Naive thymus-derived CD4-positive, alpha-beta T cell (primary cell): ENCODE measurements at places on chromosomes 7 and 10.

DNA sequence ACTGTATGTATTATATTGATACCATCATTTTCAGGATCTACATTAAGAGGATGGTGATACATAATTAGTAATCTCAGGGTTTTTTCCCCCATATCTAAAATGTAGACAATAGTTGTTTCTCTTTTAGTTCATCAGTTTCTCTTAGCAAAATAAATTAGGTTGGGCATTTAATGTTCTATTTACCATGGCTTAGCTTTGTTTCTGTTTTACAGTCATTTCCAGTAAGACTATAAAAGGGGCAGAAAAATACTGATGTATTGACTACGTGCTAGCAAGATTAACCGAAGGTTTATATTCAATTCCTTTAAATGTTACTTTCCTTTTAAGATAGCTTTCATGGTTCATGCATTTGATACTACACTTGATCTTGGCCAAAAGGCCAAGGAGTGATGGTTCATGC lies 26.2 kb downstream of the SUV39H2 start:
- no peak for DNase-seq

DNA sequence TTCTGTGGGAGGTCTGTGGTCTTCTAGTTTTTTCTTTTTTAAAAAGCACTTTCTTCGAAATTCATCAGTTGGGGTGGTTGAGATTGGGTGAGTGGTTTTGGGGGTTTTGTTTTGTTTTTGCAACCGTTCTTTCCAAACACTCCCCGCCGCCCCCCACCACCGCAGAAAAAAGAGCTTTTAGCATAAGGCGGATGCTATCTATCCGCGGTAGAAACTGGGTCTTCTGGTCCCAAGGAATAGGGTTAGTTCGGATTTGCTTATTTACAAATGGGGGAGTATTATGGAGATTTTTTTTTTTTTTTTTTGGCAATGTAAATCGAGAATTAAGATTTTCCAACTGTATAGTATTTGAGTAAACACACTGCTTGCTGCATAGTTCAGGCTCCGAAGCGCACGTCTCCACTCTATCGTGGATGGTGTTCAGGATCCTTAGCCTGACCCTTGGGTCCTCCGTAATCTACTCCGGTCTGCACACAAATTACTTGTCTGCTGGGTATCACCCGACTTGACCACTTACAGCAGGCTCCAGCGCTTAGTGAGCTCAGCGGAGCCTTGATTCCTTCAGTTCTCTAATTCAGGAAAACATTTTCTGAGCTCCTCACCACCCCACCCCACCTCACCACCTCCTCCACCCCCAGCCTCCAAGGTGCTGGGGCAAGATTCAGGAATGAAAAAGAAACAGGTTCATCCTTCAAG lies 757 bp upstream of the NRCAM start:
- DNase-seq = no peak

- DNase-seq = no peak
Observed at GRCh38 chr7:32947420-32947983, 9.7 kb upstream of the FKBP9 start.

DNA sequence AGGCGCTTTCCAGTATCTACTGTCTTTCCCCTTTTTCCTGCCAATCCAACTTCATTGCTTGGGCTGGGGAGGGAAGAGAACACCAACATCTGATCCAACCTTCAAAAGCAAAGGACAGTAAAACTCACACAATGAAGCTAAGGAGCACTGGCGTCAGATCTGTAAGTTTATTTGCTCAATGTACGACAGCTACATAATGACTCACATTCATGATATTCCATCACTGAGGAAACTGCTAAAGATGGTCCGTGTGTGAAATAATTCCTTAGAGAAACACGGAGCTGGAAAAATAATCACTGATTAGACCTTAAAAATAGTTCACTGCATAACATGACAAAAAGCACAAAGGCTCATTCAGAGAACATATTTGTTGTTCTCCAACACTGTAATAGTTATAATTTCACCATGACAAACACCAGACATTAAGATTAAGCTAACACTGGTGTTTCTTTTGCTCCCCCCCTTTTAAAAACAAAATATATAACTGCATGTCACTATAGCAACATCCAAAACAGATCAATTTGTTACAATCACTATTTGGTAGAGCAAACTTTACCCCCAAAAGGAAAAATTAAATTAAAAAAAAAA lies 24.3 kb downstream of the HSPB1 start:
- no peak for DNase-seq

- no peak for DNase-seq
Observed at GRCh38 chr10:69451784-69452251, 553 bp downstream of the TSPAN15 start.

GRCh38 chr7:151900986-151901621 lies 24.2 kb upstream of the PRKAG2 start:
- no peak for DNase-seq

DNA sequence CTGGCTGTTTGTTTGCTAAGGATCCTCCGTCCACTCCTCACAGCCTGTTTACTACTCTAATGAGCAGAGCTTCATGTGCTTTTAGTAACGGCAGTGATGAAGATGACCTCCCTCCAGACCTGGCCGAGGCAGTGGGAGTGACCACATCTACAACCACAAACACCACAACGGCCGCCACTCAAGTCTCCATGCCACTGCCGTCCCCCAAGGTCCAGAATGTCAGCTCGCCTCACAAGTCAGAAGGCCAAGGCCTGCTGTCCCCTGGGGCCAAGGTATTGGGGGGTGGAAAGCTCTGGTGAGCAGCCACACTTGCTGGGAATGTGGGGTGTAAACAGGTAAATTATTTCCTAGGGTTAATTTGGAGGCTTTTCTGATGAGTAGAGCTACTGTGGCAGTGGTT lies 926.4 kb downstream of the IPMK start:
- no peak for DNase-seq

DNA sequence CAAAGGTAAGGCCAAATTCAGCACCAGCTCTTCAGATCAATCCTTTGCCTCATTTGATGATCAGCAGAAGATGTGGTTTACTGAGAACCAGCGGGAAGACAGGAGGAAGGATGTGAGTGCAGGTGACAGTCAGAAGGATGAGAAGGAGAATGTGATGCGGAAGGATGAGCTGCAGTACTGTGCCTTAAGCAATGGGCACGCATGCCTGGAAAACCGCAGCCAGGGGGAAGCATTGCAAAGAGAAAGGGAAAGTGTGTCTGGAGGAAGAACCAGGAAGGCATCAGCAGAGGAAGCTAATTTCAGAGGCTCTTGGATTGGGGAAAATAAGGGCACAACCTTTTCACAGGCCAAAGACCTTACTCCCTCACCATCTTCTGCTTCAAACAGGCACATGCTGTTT lies 25.7 kb downstream of the C10orf71 start:
- no peak for DNase-seq

GRCh38 chr7:81692146-81692905 lies 77.5 kb downstream of the HGF start:
- no peak for DNase-seq

DNA sequence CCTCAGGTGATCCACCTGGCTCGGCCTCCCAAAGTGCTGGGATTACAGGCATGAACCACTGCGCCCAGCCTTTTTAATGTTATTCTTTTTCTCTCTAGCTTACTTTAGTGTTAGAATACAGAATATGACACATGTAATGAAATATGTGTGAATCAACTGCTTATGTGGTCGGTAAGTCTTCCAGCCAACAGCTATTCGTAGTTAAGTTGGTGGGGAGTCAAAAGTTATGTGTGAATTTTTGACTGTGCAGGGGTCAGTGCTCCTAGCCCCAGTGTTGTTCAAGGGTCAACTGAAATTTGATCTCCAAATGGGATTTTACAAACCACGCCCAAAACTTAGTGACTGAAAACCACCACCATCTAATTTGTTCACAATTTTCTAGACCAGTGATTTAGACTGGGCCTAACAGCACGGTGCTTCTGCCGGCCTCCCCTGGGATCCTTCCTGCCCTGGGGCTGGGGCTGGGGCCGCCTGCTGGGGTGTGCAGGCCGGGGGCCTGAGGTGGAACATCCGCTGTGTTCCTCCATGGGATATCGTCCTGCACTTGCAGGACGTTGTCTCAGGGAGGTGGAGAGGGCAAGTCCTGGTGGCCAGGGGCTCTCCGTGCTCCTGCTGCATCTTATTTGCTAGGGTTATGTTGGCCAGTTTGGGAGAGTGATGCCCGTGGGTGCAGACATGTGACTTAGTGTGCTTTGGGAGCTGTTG lies 24.5 kb upstream of the GRB10 start:
- no peak for DNase-seq

DNA sequence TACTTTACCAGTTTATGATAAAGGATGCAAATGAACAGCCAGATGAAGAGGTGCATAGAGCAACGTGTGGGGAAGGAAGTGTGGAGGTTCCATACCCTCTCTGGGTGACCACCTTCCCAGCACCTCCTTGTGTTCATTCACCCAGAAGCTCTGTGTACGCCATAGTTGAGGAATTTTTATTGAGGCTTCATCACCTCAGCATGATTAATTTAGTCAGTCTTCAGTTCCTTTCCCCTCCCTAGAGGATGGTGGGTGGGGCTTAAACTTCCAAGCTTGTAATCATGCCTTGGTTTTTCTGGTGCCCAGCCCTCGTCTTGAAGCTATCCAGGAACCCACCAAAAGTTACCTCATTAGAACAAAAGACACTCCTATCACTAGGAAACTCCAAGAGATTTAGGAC lies 162.7 kb downstream of the PLCE1 start:
- no peak for DNase-seq

- peak; percentile 87 for DNase-seq
Observed at GRCh38 chr7:158812684-158813083, 16.6 kb downstream of the ESYT2 start.

- DNase-seq = no peak
Observed at GRCh38 chr10:91610444-91610843, 22.4 kb downstream of the PPP1R3C start.

GRCh38 chr10:17238445-17239291 lies 10.6 kb downstream of the VIM start:
- DNase-seq = no peak

GRCh38 chr7:82345886-82346285 lies 97.7 kb downstream of the CACNA2D1 start:
- DNase-seq = no peak

DNA sequence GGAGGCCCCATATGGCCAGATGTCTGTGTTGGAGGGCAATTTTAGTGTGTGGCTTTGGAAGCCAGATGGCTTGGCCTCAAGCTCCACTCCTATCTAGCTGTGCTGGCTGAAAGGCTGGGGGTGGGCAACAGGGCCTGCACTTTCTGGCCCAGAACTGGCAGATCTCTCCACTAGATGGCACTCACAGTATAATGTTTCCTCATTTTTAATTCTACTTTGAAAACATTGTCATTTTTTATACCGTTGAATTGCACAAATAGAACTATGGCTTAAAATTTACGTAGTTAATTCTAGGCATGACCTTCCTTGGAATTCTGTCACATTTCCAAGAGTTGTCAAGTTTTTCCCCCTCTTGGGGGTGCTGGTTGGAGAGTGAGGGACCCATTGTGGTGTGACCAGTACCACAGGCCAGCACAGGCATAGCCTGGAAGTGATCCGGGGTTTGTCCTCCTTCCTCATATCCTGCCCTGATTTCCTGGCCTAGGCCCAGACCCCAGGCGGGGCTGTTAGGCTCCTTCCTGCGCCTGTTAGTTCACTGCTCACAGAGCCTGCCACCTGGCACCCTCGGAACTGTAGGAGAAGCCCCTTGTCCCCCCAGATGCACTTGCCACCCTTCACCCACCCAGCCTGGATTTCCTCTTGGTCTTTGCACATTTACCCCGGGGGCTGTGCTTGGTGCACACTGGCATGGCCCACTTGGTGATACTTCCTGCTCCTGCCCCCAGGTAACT lies 52.8 kb downstream of the ARHGAP22 start:
- no peak for DNase-seq
